DMS153 (cell line): ENCODE measurements at places on chromosomes 11 and 22.
A peak's percentile ranks its signal among the peaks of the same experiment; 100 is the strongest.

GRCh38 chr22:45470871-45471270 lies 31.8 kb upstream of the FBLN1 start:
- no peak for DNase-seq

DNA sequence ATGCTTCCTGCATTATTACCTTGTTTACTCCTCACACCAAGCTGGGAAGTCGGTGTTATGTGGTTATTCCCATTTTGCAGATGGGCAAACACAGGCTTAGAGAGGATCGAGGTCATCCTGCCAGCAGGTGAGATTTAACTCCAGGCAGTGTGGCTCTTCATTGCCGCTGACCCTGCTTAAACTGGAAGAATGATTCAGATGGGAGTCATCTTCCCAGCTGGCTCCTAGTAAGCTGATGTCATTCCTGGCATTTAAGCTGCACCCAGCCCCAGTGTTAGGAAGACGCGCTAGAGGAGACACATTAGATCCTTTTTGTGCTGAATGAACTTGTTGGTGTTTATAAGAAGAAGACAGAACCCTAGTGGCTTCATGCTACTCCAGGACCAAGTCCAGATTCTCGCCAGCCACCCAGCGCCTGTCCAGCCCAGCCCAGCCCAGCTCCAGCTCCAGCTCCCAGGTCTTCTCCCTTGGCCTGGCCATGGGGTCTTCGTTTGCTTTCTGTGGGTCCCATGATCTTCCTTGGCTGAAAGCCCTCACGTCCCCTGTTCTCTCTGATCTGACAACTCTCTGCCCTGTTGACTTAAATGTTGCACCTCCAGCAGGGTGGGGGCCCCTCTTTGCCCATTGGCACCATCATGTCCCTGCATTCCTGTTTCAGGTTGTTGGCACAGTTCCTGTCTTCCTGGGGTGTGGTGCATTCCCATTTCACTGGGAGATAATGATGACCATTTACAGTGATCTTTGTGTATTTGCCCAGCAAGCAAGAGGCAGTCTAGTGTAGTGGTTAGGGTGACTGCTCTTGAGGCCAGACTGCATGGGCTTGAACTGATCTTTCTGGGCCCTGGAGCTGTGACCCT lies 13.6 kb downstream of the PARVB start:
- no peak for DNase-seq

GRCh38 chr11:128587415-128587814 lies at the start of gene ETS1:
TSS of gene ETS1 (minus strand) at chr11:128587558. CDS start at chr11:128573130, 14,428 bp downstream.
- no peak for DNase-seq

DNA sequence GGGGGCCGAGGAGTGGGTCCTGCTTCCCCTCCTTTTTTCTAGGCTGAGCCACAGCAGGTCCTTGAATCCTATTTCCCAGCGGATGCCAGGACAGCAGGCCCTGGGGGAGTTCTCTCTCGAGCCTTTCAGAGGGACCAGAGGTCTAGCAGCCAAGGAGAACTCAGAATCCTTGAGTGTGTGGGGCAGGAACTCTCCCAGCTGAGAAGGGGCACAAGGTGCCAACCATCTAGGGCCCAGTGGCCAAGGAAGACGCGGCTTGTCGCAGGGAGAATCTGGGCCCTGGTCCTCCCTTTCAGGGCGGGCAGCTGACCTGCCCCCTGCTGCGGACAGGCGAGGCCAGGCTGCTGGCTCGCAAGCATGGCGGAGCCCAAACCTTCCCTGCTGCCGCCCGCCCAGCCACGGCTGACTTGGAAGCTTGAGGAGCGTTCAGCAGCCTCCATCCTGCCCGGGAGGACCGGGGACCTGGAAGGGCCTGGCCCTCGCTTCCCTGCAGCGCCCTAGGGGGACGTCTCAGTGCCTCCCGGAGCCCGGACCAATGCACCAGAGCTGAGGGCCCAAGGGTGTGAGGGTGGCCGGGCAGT lies 972 bp upstream of the TSSC4 start:
- no peak for DNase-seq

GRCh38 chr11:15901054-15901453 lies 455.3 kb downstream of the SOX6 start:
- DNase-seq: no peak

DNA sequence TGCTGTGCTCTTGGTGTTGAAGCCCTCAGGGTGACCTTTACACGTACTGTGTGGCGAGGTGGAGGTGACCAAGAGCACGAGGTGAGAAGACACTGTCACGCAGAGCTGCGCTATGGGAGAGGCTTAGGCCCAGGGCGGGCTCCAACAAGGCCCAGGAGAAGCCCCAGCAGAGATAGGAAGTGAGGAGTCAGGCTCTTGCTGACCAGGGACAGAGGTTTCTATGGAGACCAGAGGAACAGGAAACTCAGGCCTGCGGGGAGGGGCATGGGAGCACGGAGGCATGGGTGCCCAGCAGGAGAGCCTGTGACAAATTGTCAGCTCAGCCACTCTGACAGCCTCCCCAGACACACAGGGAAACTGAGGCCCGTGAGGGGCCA lies 15.8 kb downstream of the DGKZ start:
- DNase-seq: no peak

GRCh38 chr11:39668640-39669039 lies 1790.8 kb downstream of the LRRC4C start:
- no peak for DNase-seq

DNA sequence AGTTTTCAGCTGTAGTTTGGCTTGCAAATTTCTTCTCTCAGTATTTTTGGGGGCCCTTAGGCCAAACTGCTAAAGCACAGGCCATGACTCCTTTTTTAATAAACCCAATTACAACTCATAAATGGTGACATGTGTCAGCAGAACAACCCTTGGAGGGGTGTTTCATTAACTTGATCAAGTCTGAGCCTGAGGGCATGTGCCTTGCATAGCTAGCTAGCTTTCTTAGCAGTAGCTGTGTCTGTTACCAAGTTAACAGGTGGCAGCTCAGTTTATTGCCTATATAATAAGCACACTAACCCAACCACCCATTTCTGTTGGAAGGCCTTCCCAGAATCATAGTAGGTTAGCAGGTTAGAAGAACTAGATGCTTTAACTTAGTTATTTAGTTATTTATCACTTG lies 950.3 kb upstream of the CCDC90B start:
- DNase-seq: no peak

GRCh38 chr11:32885556-32885955 lies 7.1 kb upstream of the QSER1 start:
- DNase-seq: no peak

DNA sequence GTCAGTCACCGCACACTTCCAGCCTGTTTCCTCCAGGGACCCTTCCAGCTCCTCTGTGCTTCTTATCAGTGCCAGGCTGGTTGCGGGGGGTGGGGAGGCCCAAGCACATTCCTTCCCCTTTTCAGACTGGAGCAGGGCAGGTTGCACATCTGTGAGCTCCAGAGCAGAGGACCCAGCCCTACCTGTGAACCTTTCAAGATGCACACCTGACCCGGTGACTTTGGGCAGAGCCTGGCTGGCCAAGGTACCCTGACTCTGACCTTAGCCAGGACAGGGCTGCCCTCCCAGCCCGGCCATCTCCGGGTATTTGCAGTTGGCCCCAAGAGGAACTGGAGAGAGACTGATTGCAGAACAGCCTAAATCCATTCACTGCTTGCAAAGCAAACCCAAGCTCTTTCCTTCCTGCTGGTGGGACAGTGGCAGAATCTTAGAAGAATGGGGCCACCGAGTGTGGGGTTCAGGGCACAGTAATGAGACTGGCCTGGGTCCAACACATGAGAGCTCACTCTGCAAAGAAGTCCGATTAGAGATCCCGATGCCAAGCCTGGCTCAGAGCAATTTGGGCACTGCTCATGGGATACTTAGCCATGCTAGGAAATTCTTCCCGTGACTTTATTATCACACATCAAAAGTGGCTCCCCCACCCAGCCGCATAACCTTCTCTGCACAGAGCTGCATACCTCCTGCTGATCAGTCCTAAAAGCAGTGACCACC lies 64.7 kb upstream of the CCND1 start:
- DNase-seq: no peak

GRCh38 chr11:116980136-116980793 lies 118.0 kb downstream of the SIK3 start:
- DNase-seq: no peak

DNA sequence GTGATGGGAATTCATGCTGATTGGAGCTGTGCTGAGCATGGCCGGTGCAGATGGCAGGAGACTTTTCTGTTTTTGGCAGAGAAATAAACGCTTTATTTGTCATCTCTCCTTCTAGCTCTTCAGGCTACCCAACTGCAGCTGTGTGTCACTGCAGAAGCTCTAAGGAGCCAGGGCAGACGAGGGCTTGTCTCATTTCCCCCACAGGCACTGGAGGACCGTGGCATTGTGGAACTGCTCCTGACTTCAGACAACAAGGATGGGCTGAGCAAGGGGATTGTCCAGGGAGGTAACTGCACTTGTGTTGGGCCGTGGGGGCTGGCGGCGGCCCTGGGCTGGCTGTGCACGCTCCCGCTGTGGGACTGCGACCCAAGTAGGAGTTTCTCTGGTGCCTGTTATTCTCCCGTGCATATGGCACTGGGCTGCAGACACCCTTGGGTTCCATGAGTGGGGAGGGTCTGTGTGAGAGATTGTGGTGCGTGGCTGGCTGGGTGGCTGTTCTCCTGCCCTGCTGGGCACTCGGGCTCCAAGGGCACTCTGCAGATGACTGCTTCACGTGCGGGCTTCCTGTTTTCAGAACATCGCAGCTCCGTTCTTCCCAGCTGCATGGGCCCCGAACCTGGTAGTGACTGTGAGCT lies 27.2 kb downstream of the GLB1L2 start:
- no peak for DNase-seq

DNA sequence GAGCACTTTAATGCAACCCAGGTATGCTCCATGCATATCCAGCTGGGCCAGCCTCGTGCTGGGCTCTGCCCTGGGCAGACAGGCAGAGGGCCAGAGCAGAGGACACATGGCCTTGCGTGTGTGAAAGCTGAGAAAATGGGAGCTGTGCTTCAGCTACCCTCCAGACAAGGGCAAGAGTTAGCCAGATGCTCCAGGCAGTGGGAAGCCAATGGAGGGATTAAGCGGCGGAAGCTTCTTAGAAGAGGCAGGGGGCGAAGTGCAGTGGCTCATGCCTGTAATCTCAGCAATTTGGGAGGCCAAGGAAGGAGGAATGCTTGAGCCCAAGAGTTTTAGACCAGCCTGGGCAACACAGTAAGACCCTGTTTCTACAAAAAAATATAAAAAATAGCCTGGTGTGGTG lies 9.8 kb upstream of the ARHGEF17 start:
- no peak for DNase-seq

- DNase-seq: no peak
These were observed 9.1 kb downstream of the SELENOO start for GRCh38 chr22:50209893-50210292.

GRCh38 chr22:37457093-37457893 lies 28.9 kb downstream of the MFNG start:
- DNase-seq: peak; percentile 46

- DNase-seq: no peak
These were observed 261.6 kb upstream of the SORL1-AS1 start for GRCh38 chr11:121714351-121714750.

DNA sequence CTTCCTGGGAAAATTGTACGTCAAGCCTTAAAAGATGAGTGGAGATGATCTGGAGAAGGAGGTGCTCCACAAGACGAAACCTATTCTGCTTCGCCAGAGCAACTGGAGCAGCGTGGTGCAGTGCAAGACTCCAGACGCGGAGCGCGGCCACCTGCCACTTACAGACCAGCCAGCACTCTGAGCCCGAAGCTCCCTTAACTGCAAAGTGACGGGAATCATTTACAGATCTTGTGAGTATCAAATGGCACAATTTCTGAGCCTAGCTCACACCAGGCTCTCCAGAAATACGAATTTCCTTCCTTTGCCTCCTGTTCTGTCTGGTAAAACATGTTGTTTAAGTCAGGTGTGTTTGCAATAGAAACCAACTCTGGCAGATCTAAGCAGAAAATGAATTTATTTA lies 369.3 kb downstream of the CADM1 start:
- no peak for DNase-seq

DNA sequence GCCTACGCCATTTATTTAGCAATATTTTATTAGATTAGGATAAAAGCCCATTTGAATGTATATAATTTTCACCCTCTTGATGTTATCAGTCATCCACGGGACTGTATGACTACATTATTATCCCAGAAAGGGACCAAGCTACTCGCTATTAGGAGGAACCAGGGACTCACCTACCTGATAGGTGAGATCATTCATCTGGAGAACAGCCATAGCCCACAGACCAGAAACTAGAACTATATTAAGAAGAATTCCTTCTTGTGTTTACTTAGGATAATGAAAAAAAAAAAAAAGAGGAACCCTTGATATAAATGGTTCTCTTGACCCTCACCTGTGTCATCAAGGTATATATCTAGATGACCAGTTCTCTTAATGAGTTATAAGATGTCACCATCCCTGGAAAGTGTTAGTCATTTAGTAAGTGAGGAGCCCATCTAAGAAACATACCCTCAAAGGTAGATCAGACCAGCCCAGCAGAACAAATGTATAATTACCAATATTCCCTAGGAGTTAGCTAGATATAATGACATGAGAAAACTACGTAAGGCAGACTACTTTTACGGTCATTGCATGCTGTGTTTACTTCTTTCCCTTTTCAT lies 8.0 kb downstream of the SIK3 start:
- no peak for DNase-seq

DNA sequence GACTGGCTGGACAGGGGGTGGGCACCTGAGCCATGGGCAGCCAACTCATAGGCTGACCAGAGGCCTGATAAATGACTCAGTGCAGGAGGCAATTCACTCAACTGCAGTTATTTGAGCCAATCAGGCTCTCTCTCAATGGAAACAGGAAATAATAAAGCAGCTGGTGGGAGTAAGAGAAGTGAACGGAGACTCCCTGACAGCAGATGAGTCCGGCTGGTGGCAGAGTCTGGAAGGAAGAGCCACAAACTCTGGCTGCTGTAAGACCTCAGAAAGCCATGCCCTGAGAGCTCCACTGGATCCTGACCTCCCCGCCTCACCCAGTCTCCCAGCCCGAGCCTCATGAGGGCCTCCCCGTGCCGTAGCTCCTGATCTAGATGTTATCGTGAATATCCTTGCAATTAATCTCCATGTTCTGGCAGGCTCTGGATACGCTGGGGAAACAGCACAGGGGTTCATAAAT lies 69.8 kb downstream of the TRIM29 start:
- peak; percentile 62 for DNase-seq

DNA sequence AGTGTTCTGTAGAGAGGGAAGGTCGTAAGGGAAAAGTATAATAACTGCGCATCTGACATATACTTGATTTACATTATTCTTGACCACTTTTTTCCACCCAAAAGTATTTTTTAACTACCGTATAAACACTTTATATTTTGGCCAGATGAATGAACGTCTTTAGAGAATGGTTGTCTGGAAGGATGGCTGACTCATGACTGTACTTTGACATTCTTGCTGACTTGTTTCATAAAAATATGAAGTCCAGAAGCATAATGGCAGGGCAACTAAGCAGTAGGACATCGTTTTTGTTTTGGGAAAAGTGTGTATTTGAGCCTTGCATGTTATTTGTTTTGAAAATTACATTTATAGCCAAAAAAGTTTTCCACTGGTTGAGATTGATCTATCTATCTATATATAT lies 110.0 kb downstream of the OSBP2 start:
- DNase-seq: no peak

- DNase-seq: no peak
These were observed 67.3 kb downstream of the RNF169 start for GRCh38 chr11:74815966-74816365.
